ENCODE measurements at places on chromosomes 6 and 20. TPM values are rescaled to one million over a fixed set of nuclear protein-coding genes. Genes with fewer than 3 reads are reported as not detected.

Gene NELFCD
- total RNA-seq = 39.5 TPM

Gene SMIM29
- 21.1 TPM for total RNA-seq

Gene CD24
- total RNA-seq = 374 TPM

Gene FHL5
- not detected for total RNA-seq

Gene COL12A1
- 5.4 TPM for total RNA-seq

Gene CCN6
- total RNA-seq = not detected

Gene TCF19
- total RNA-seq = 15.3 TPM

Gene OR2H2
- total RNA-seq = not detected

Gene CARMIL1
- 10.3 TPM for total RNA-seq

Gene OR2J3
- total RNA-seq = not detected

Gene HUS1B
- 0.12 TPM for total RNA-seq

Gene BHLHE23
- not detected for total RNA-seq

Gene GTF2H4
- 20.5 TPM for total RNA-seq

Gene SNAI1
- 7.4 TPM for total RNA-seq

Gene CTCFL
- 0.04 TPM for total RNA-seq

Gene LY6G6F
- not detected for total RNA-seq

Gene GRIK2
- 0.56 TPM for total RNA-seq

Gene TRIM15
- total RNA-seq = not detected

Gene BEND6
- 1.2 TPM for total RNA-seq

Gene FITM2
- total RNA-seq = 11.5 TPM

Gene KHDRBS2
- total RNA-seq = not detected

Gene MYO6
- 6.1 TPM for total RNA-seq

Gene SDHAF4
- 5.0 TPM for total RNA-seq

Gene MUCL3
- 0.15 TPM for total RNA-seq

Gene GINS1
- 34.9 TPM for total RNA-seq

Gene ZNF391
- total RNA-seq = 0.25 TPM

Gene FAM184A
- not detected for total RNA-seq

Gene TREM1
- 0.14 TPM for total RNA-seq

Gene FKBP1C
- 2.1 TPM for total RNA-seq

Gene THBD
- total RNA-seq = 110 TPM

Gene PNLDC1
- 0.05 TPM for total RNA-seq

Gene C2
- 0.30 TPM for total RNA-seq

Gene TRIM10
- total RNA-seq = not detected

Gene SLC22A16
- not detected for total RNA-seq

Gene EFHC1
- total RNA-seq = 10.9 TPM

Gene SLC35A1
- total RNA-seq = 10.2 TPM

Gene PPP2R5D
- 30.2 TPM for total RNA-seq

Gene TAB2
- 31.7 TPM for total RNA-seq
